Neural crest cell (in vitro differentiated cells): ENCODE measurements at places on chromosomes 4 and X.

DNA sequence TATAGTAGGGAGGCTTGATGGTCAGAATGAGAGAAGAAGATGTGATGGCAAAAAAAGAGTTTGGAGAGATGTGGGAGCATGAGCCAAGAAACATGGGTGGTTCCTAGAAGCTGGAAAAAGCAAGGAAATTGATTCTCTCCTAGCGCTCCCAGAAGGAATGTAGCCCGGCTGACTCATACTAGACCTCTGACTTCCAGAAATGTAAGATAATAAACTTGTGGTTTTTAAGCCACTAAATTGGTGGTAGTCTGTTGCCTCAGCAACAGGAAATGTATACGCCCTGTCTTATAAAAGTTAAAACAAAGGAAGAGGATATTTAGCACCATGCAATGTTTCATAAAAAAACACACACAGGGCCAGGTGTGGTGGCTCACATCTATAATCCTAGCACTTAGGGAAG is 182.7 kb upstream of the PCDH7 start:
- no peak for DNase-seq
- no peaks in the 10 kb centered on the region for H3K36me3 ChIP-seq
- H3K27me3 ChIP-seq: no peaks in the 10 kb centered on the region
- no peaks in the 10 kb centered on the region for H3K4me1 ChIP-seq
- H3K4me3 ChIP-seq: no peak overlapping the region
- no peak overlapping the region for H3K27ac ChIP-seq

DNA sequence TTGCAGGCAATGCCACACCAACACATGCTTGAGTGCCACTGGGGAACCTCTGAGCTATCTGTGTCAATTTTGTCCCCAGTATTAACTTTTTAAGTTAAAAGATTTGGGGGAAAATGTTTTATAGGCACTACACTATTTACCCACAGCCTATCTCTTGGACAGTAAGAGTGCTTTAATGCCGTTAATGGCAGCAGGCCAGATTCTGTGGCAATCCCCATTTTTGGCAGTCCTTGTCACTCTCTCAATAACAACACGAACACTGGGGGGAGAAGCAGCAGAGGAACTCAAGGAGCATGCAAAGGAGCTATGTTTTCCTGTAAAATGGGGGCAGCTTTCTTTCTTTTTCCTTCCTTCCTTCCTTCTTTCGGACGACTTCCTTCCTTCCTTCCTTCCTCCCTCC is 168.6 kb downstream of the NSUN7 start:
- DNase-seq: no peak
- H3K4me3 ChIP-seq: no peak overlapping the region
- H3K4me1 ChIP-seq: no peaks in the 10 kb centered on the region
- peaks cover 4% of the 10 kb centered on the region for H3K36me3 ChIP-seq

DNA sequence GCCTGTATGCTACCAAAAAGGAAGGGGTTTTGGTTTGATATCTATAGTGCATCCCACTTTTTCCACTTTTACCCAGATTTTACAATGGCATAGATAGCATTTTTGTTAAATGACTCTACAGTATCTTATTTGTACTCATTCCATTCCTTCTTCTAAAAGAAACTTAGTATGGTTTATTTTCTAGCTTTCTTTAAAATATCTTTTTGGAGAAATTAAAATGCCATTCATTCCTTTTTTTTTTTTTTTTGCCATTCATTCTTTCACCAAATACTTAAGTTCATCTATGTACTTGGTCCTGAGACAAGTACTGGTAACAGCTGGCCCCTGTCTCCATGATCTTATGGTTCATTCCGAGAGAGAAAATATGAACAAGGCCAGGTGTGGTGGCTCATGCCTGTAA is 49.1 kb downstream of the MID1 start:
- peaks cover 43% of the 10 kb centered on the region for H3K4me1 ChIP-seq
- peaks cover 22% of the 10 kb centered on the region for H3K36me3 ChIP-seq
- H3K27ac ChIP-seq: no peak overlapping the region
- DNase-seq: no peak
- no peak overlapping the region for H3K4me3 ChIP-seq

- no peaks in the 10 kb centered on the region for H3K36me3 ChIP-seq
- DNase-seq: no peak
- H3K27me3 ChIP-seq: no peaks in the 10 kb centered on the region
Observed at GRCh38 chr4:39494354-39494753, 32.9 kb downstream of the UGDH start.

DNA sequence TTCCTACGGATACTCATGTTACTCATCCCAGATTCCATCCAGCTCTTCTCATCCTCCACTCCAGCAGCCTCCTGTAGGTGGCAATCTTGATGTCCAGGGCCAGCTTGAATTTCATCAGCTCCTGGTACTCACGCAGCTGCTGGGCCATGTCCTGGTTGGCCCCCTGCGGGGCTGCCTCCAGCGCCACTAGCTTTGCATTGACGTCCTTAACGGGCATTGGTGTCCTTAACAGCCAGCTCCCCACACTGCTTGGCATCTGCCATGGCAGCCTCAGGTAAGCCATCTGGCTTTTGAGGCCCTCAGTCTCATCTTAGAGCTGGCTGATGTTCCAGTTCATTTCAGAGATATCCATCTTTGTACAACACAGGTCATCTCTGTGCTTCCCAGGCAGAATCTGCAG is 223.7 kb downstream of the FGF13 start:
- H3K4me1 ChIP-seq: no peaks in the 10 kb centered on the region
- no peak for DNase-seq
- H3K27ac ChIP-seq: no peak overlapping the region
- H3K27me3 ChIP-seq: no peaks in the 10 kb centered on the region
